ENCODE measurements at places on chromosomes 7 and 10.

GRCh38 chr7:80403686-80404241 lies 108.1 kb downstream of the GNAT3 start:
- no peak for DNase-seq

DNA sequence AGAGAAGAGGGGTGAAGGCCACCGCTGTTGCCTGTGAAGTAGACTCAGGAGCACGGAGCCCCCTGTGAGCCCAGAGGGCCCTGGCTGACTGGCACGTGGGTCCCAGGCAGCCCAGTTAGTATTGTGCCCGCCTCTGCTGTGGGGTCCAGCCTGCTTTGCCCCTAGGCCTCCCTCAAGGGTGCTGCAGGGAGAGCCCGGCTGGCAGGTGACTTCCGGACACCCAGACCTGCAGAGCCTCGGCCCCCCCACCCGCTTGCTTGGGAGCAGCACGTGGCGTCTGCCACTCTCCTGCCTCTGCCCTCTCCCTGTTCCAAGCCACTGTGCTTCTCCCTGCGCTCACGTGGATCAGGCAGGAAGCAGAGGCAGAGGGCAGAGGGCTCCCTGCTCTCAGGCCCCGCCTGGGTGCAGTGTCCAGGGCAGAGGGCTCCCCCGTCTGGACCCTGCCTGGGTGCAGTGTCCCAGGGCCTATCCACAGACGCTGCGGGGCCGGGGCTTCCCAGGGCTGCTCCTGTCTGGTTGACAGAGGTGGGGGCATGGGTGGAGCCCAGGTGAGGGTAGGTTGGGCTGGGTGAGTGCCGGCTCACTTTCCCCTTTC lies 88.4 kb downstream of the DNAJB6 start:
- DNase-seq, result no peak

DNA sequence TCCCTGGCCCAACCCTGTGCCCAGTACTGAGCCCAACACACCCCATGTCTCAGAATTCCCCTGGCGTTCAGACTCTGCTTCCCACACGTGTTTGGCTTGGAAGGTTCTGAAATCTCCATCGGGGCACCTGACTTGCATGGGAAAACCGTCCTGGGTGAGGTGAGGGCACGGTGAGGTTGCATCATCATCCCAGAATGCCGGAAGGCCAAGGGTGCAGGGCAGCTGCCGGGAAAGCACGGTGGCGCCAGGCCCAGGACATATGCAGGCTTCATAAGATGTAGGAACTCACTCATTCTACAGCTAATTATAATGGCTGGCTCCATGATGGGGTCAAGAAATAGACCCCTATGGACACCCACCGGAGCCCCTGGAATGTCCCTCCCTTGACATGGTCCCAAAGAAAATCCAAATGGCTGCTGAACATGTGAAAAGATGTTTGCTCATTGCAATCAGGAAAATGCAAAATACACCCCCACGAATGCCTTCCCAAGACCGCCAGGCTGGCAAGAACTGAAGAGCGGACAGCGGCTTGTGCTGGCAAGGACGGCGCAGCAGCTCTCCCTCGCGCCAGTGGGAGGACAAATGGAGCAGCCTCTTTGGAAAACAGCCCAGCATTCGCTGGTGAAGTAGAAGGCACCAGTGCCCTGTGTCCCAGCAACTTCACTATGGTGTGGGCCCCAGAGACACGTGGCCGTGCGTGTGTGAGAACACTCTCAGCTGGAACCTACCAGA lies 2.3 kb downstream of the KNDC1 start:
- DNase-seq, result no peak

GRCh38 chr10:43802988-43803696 lies 154.5 kb upstream of the ZNF32 start:
- DNase-seq, result no peak

DNA sequence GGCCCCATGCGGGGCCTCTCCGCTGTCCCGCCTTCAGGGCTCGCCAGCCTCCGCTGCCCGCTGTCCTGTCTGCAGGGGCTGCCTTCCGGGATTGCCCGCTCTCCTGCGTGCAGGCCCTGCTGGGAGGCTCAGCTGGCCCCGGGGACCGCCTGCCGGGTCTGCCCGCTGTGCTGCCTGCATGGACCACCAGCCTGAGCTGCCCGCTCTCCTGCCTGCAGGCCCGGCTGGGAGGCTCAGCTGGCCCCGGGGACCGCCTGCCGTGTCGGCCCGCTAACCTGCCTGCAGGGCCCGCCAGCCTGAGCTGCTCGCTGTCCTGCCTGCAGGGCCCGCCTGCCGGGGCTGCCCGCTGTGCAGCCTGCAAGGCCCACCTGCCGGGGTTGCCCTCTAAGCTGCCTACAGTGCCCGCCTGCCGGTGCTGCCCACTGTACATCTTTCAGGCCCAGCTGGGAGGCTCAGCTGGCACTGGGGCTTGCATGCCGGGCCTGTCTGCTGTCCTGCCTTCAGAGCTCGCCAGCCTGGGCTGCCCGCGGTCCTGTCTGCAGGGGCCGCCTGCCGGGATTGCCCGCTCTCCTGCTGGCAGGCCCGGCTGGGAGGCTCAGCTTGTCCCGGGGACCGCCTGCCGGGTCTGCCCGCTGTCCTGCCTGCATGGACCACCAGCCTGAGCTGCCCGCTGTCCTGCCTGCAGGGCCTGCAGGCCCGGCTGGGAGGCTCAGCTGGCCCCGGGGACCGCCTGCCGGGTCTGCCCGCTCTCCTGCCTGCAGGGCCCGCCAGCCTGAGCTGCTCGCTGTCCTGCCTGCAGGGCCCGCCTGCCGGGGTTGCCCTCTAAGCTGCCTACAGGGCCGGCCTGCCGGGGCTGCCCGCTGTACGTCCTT lies 165.1 kb downstream of the GLRX3 start:
- no peak for DNase-seq

DNA sequence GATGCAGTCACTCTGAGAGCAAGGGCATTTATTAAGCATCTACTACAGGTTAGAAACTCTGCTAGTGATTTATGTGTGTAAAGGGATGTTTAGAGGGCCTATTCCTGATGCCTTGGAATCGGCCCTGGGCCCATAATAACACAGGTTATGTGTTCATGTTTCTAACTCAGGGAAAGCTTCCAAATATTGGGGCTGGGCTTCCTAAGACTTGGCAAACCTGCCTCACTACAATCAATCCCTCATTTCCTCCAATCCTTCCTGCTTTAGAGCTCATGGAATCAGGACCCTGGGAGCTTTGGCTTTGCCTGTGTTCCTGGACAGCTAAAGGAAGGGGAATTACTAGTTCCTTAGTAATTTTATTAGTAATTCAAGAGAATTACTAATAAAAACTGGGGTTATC lies 148.8 kb downstream of the HIBADH start:
- no peak for DNase-seq

DNA sequence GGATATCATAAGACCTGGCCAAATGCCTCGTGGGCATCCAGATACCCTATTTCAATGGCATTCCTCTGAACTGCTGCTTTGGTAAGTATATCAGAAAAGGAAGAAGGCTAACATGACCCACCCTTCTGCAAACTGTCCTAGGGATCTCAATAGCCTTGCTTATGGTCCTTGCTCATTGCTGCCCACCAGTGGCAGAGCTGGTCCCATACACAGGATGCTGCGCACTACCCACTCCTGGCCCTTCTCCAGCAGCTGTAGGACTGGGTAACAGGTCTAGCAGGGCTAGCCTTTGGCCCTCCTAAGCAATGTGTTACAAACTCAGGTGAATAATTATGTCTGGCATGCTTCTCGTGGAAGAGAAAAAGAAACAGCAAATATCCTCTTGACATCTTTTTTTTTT lies 72.5 kb downstream of the C10orf90 start:
- DNase-seq, result no peak

GRCh38 chr10:77287647-77288120 lies 349.9 kb downstream of the KCNMA1 start:
- no peak for DNase-seq

- no peak for DNase-seq
Measured at GRCh38 chr10:3792710-3793219, 7.8 kb upstream of the KLF6 start.

DNA sequence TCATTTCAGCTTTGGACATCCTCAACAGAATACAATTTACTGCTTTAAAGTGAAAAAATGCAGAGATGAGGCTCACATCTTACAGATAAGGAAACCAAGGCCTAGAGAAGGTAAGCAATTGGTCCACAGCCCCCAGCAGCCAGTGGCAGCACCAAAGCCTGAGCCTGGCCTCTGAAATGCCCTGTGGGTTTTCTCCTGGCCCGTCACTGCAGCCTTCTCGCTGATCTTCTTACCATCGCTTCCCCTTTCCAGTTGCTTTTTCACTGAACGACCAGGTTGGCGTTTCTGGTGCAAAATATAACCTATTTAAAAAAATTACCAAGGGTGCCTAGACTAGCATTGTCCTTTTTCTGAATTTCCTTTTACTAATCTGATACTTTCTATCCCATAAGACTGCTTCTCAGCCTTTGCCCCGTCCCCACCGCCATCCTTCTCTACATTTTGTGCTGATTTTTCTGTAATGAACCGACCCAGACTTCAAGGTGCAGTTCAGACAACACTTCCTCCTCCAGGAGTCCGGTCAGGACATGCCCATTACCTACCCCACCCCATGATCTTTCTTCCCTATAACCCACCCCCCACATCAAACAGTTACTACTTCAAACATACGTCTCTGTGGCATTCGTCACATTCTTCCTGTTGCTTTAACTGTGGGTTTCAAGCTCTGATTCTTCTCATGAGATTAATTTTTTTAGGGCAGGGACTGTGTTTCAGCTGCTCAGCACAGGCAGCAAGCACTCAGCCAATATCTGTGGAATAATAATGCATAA lies 289.4 kb downstream of the DNAJB6 start:
- no peak for DNase-seq

GRCh38 chr10:31730776-31731175 lies 197.9 kb downstream of the ARHGAP12 start:
- DNase-seq, result no peak

DNA sequence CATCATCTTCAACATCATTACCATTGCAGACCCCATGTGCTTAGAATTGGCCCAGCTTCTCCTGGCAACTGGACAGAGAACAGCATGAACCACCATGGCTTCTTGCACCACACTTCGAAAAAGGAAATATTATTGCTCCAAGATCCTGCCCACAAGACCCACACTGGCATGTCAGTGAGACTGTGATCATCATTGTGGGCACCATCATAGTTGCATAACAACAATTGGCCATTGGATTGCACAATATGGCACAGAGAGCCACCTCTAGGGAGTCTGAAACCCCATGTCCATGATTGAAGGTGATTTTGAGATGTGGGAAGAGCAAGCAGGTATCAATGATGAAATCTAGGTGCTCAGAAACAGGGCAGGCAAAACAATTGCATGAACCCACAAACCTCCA lies 918.9 kb downstream of the GRID1 start:
- no peak for DNase-seq

- DNase-seq, result no peak
Measured at GRCh38 chr7:77702513-77702912, 6.3 kb downstream of the RSBN1L start.

DNA sequence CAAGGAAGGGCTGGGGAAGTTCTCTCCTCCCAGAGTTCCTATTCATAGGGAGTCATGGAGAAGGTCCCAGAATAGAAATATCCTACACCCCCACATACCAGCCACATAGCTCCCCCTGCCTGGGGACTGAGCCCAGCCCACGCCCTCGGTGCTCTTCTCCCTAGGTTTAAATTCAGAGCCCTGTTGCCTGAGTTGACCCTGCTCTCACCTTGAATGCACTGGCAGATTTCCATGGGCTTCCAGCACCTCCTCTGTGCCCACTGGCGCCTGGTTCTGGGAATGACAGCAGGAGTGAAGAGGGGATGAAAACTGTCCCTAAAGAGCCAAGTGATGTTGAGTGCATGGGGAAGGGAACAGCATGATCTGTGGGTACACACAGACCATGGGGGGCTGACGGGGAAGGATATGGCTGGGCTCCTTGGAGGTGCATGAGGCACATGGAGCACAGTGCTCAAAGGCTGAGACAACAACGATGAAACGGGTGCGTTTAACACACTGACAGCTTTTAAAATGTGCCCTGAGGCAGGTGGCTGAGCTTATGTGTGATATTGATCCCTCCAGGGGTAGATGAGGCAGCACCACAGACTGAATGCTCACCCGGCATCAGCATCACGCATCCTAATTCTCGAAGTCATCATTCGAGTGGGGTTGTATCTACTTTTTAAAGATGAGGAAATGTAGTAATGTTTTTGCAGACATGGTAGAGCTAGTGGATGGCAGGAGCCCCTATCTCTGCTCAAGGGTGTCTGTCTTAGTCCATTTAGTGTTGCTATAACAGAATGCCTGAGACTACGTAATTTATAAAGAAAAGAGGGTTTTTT lies 53.7 kb upstream of the IGFBP3 start:
- no peak for DNase-seq

DNA sequence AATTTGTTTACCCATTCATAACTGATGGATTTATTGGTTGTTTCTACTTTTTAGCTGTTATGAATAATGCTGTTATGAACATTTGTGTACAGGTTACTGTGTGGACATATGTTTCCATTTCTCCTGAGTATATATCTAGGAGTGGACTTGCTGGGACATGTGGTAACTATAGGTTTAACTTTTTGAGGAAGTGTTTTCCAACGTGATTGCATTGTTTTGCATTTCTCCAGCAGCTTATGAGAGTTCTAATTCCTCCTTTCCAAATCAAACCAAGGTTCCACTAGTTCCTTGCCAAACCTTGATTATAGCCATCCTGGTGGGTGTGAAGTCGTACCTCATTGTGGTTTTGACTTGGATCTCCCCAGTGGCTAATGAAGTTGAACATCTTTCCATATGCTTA lies 2.6 kb upstream of the PRF1 start:
- DNase-seq, result no peak

DNA sequence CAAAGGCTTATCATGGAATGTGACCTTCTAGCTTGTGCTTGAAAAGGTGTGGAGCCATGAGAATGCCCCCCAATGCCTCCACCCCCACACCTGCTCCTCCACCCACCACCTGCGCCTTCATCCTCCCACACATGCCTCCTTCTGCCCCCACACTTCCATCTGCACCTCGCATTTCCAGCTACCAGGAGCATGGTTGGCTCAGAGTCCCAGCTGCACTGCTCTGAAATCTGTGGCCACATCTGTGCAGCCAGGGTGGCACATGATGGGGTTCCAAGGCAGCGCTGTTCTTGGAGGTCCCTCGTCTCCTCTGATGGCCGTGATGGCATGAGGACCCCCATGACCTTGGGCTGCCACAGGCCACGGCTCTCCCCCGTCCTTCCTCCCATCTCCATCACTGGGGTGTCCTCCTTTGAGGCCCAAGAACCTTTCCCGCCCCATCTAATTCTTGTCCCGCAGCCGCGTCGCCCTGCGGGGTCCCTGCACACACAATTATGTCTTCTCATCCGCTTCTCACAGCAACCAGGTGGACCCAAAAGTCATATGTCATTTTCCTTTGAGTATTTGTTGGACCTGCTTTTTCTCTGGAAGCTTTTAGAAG lies 40.6 kb upstream of the CNPY1 start:
- DNase-seq, result no peak

DNA sequence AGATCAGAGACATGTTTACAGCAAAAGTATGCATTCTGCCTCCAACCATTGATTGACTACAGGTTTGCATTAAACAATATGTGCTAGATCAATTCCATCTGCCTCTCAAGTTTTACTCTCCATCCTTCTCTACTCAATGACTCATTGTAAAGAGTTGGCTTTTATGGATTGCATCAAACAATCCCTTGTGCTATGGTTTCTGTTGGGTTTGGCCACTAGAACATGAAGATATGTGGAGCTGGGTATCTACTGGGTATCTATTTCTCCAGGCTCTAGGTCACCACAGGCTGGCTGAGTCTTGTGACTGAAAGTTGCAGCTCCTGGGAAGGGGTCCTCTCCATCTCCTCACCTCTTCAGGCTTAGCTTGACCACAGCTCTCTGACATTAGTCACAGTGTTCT lies 204.7 kb downstream of the DGKI start:
- no peak for DNase-seq

All from NCI-H446 (cell line).